ENCODE measurements at places on chromosomes 6 and 20. TPM values are rescaled to one million over a fixed set of nuclear protein-coding genes. Genes with fewer than 3 reads are reported as not detected.
A peak's percentile ranks its signal among the peaks of the same experiment; 100 is the strongest.

The ARMC2 gene
- total RNA-seq = 6.3 TPM

The TUBB1 gene
- total RNA-seq = not detected

The PRND gene
- 371 TPM for total RNA-seq

DNA sequence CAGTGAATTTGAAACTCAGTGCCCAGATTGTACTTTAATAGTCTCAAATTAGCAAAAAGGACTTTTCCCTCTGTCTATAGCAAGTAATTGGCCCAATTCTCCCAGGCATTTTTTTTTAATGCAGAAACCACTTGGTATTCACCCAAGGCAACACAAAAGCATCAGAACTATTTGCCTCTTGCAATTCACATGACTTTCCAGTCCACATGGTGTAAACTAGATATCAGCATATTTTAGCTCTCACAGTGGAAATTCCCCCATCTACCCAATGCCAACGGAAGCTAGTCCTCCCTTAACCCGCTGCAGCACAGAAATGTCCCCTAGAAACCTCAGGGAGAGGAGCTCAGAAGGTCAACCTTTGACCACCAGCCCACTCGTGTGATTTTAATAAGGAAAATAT lies 103.4 kb upstream of the CDYL start:
- H3K27me3 ChIP-seq = no peaks in the 10 kb centered on the region
- no peaks in the 10 kb centered on the region for H3K4me1 ChIP-seq
- no peak overlapping the region for H3K27ac ChIP-seq
- DNase-seq = no peak
- peaks cover 3% of the 10 kb centered on the region for H3K36me3 ChIP-seq

- peaks cover 42% of the 10 kb centered on the region for H3K27me3 ChIP-seq
- no peak overlapping the region for H3K27ac ChIP-seq
- peaks cover 24% of the 10 kb centered on the region for H3K4me1 ChIP-seq
- no peak for DNase-seq
- no peak overlapping the region for H3K4me3 ChIP-seq
Measured at GRCh38 chr6:10386220-10386619, 28.7 kb downstream of the TFAP2A start.

DNA sequence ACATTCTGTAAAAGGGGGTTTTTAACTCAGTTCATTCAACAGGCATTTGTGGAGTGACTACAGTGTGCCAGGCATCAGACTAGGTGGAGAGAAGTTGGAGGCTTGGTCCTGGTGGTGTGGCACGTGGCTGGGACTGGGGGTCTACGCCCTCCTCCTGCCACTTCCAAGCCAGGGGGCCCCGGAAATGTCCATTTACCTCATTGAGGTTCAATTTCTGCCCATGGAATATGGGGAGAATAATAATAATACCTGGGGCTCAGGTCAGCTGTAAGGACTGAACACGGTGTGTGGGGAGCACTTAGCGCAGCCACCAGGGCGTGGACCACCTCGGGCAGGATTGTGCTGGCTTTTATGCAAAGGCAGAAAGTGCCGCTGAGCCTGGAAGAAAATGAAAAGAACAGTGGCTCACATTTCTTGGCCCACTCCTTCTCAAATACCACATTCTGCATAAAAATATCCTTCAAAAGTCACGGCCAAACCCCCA lies 229.4 kb downstream of the ANKRD60 start:
- H3K4me1 ChIP-seq = peaks cover 34% of the 10 kb centered on the region
- no peaks in the 10 kb centered on the region for H3K36me3 ChIP-seq
- H3K4me3 ChIP-seq = no peak overlapping the region
- H3K27ac ChIP-seq = peak overlapping the region; percentile 93
- no peaks in the 10 kb centered on the region for H3K27me3 ChIP-seq

GRCh38 chr20:24432046-24432442 lies 37.4 kb upstream of the SYNDIG1 start:
- peak; percentile 33 for DNase-seq
- peaks cover 31% of the 10 kb centered on the region for H3K4me1 ChIP-seq
- H3K36me3 ChIP-seq = no peaks in the 10 kb centered on the region
- peak overlapping the region; percentile 76 for H3K27ac ChIP-seq
- H3K4me3 ChIP-seq = no peak overlapping the region
- H3K27me3 ChIP-seq = no peaks in the 10 kb centered on the region

- H3K4me1 ChIP-seq = no peaks in the 10 kb centered on the region
- no peaks in the 10 kb centered on the region for H3K27me3 ChIP-seq
- no peak overlapping the region for H3K27ac ChIP-seq
Measured at GRCh38 chr6:96611342-96611991, 48.5 kb downstream of the FHL5 start.

DNA sequence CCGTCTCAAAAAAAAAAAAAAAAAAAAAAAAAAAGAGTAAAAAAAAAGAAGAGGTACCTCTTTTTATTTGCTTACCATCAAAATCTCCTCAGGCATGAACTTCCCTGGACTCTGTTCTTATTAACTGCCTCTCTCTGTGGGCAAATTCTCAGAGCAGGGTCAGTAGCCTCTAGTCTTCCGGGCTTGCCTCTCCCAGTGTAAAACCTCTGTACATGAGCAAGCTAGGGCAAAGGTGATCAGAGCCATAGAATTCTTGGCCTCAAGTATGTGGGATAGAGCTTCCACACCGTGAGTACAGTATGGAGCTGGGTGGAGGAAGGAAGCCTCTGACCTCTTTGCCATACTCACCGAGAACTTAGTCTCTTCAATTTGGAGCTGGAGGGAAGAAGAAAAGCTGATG lies 58.5 kb downstream of the TRPC4AP start:
- no peak for DNase-seq
- peaks cover 1% of the 10 kb centered on the region for H3K27me3 ChIP-seq
- peaks cover 38% of the 10 kb centered on the region for H3K36me3 ChIP-seq
- H3K4me1 ChIP-seq = no peaks in the 10 kb centered on the region

- H3K4me3 ChIP-seq = no peak overlapping the region
- peaks cover 1% of the 10 kb centered on the region for H3K27me3 ChIP-seq
- no peaks in the 10 kb centered on the region for H3K36me3 ChIP-seq
- no peak for DNase-seq
- no peaks in the 10 kb centered on the region for H3K4me1 ChIP-seq
Measured at GRCh38 chr20:50353289-50353961, 156.8 kb upstream of the PTPN1 start.

- no peaks in the 10 kb centered on the region for H3K36me3 ChIP-seq
- H3K27ac ChIP-seq = peak overlapping the region; percentile 11
- DNase-seq = no peak
- peaks cover 2% of the 10 kb centered on the region for H3K27me3 ChIP-seq
Measured at GRCh38 chr20:13874394-13875157, 89.7 kb downstream of the NDUFAF5 start.

DNA sequence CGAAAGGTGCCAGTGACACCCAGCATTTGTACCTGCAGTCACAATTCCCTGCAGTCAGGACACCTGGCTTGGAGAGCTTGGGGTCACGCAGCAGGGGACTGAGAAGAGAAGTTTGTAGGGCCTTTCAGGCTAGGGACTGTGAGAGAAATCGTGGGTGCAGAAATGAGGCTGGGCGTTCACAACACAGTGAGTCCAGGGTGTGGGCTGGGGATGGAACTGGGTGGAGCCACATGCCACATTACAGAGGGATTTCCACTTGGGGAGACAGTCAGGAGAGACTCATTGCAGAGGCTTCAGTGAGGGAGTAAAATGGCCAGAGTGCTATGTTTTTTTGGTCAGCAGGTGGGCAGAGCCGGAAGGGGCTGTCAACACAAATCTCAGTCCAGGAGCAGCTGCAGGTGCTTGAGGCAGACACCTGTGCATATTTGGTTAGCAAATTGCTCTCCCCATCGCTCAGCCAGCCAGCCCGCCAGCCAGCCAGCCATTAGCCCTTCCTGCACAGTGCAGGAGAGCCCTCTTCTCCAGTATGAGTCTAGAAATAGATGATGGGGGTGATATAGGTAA lies 7.4 kb downstream of the ITPR3 start:
- H3K27ac ChIP-seq = no peak overlapping the region
- no peak for DNase-seq
- H3K36me3 ChIP-seq = peaks cover 14% of the 10 kb centered on the region
- H3K27me3 ChIP-seq = peaks cover 15% of the 10 kb centered on the region
- peaks cover 31% of the 10 kb centered on the region for H3K4me1 ChIP-seq
- H3K4me3 ChIP-seq = no peak overlapping the region

DNA sequence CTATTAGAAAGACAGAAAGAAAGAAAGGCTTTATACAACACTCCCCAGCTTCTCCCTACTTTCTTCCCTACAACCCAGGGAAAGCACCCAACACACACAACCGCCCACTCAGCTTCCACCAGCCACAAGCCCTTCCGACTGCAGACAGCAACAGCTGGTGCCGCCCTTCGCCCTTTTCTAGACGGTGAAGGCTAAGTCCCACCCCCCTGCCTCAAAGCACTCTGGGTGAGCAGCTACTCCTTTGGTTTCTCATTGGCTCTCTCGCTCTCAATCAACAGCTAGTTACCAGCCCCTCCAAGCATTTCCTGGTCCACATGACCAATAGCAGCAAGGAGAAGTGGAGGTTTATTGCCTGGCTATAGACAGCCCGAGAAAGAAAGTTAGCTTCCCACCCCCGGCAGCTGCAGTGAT lies 230.1 kb upstream of the MOCS1 start:
- H3K27me3 ChIP-seq = peaks cover 2% of the 10 kb centered on the region
- no peaks in the 10 kb centered on the region for H3K4me1 ChIP-seq
- DNase-seq = no peak
- no peaks in the 10 kb centered on the region for H3K36me3 ChIP-seq

Measured in endothelial cell (in vitro differentiated cells).